K562 (cell line): ENCODE measurements at places on chromosomes 6 and 20.

GRCh38 chr6:36478051-36478526 lies 35.3 kb downstream of the KCTD20 start:
- peaks cover 15% of the 10 kb centered on the region for H3K4me1 ChIP-seq
- DNase-seq, result peak; percentile 75
- peak overlapping the region; percentile 3; the same call in 1 of the 2 replicates for H3K4me3 ChIP-seq
- H3K27ac ChIP-seq, result peak overlapping the region; percentile 24; the same call in 2 of the 3 replicates

DNA sequence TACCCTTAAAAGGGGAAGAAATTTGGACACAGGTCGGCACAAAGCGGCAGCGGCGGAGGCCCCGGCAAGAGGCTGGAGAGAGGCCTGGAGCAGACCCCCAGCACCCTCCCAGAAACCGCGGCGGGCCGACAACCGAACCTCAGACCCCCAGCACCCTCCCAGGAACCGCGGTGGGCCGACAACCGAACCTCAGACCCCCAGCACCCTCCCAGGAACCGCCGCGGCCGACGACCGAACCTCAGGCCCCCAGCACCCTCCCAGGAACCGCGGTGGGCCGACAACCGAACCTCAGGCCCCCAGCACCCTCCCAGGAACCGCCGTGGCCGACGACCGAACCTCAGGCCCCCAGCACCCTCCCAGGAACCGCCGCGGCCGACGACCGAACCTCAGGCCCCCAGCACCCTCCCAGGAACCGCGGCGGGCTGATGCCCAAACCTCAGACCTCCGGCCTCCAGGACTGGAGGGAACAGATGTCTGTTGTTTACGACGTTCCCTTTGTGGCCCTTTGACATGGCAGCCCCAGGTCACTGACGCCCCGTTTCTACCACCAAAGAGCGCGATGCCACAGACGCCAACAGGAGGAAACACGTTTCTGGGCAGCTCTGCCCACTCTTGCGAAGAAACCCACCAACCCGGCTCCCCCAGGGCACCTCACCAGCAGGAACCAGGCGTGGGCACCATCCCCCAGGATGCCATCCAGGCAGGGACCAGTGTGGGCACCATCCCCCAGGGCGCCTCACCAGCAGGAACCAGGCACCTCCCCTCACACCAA lies 28.4 kb downstream of the ZBTB46 start:
- H3K4me1 ChIP-seq, result peaks cover 25% of the 10 kb centered on the region
- DNase-seq, result no peak
- no peak overlapping the region for H3K27ac ChIP-seq
- H3K4me3 ChIP-seq, result no peak overlapping the region
- no peaks in the 10 kb centered on the region for H3K27me3 ChIP-seq

GRCh38 chr6:73728548-73729205 lies 32.7 kb downstream of the CD109 start:
- DNase-seq, result no peak
- H3K4me1 ChIP-seq, result no peaks in the 10 kb centered on the region
- no peaks in the 10 kb centered on the region for H3K36me3 ChIP-seq

- H3K4me3 ChIP-seq, result no peak overlapping the region
- no peak overlapping the region for H3K27ac ChIP-seq
- H3K4me1 ChIP-seq, result no peaks in the 10 kb centered on the region
- peaks cover 57% of the 10 kb centered on the region for H3K27me3 ChIP-seq
Measured at GRCh38 chr6:161833099-161833860, 559.4 kb upstream of the AGPAT4 start.

DNA sequence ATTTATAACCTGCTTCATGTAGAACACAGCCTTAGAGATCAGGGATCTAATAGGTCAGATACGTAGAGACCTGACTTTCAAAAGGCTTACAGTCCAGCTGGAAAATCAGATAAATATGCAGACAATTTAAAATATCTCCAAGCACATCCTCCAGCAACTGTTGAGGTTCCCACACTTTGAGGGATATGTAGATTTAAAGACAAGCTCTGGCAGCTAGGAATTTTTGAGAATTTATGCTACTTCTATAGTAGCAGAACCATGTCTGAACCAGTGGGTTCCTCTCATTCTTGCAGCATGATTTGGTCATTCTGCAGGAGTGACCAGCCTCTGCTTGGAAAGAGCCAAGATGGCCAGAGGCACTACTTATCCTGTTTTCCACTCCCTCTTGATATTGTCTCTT lies 60.5 kb downstream of the CYB5R4 start:
- no peak for DNase-seq
- no peaks in the 10 kb centered on the region for H3K27me3 ChIP-seq
- H3K4me1 ChIP-seq, result no peaks in the 10 kb centered on the region
- H3K36me3 ChIP-seq, result peaks cover 9% of the 10 kb centered on the region; the same call in 1 of the 3 replicates
- no peak overlapping the region for H3K4me3 ChIP-seq

- H3K4me1 ChIP-seq, result peaks cover 10% of the 10 kb centered on the region; the same call in 1 of the 2 replicates
- H3K36me3 ChIP-seq, result no peaks in the 10 kb centered on the region
- no peaks in the 10 kb centered on the region for H3K27me3 ChIP-seq
- H3K27ac ChIP-seq, result no peak overlapping the region
Measured at GRCh38 chr20:46228670-46229069, 79.6 kb downstream of the CDH22 start.

DNA sequence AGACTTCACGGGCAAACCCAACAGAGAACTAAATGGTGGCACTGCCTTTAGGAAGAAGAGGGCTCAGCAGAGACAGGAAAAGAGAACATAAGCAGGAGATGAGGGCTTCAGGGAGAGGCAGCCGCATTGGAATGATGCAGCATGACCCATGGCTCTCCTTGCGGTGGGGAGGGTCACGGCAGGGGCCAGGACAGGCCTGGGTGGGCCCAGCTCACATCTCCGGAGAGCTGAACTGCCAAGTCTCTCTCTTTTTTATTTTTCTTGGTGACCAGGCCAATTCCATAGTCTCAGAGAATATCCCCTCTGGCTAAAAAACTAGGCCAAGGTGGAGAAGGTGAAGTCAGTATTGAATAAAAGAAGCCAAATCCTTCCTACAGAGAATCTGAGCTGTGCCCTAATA lies 77.5 kb upstream of the TRAF3IP2 start:
- DNase-seq, result no peak
- no peak overlapping the region for H3K27ac ChIP-seq
- H3K4me3 ChIP-seq, result no peak overlapping the region

DNA sequence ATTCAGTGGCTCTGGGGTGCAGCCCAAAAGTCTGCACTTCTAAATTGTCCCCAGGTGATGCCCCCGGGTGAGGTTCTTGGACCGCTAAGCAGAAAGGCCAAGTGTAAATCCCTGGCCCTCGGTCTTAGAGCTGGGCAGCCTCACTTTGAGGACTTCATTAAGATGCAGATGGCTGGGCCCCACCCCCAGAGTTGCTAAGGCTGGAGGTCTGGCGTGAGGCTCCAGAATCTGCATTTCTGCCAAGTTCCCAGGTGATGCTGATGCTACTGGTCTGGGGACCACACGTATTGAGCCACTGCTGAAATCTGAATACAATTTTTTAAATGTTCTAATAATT lies 735 bp upstream of the SLC23A2 start:
- no peaks in the 10 kb centered on the region for H3K36me3 ChIP-seq
- no peak for DNase-seq

DNA sequence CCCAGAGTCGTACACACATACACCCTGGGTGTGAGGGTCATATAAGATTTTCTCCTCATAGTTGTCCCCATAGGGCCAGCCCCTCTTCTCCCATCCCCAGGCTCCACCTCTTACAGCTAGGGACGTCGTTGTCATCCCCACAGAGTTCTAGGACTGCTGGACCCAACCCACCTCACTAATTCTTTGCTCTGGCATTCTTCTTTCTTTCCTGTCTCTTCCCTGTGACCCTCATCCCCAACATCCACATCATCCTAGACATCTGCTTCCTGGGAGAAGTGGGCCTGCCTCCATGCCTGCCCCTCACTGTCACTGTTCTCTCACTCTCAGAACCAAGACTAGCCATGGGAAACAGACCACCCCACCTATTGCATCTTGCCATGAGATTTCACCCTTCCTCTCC lies 1.1 kb downstream of the PSMF1 start:
- peaks cover 14% of the 10 kb centered on the region for H3K4me1 ChIP-seq
- DNase-seq, result no peak
- peak overlapping the region; percentile 90 for H3K4me3 ChIP-seq
- no peaks in the 10 kb centered on the region for H3K27me3 ChIP-seq
- H3K27ac ChIP-seq, result no peak overlapping the region; the same call in 1 of the 3 replicates
- H3K36me3 ChIP-seq, result peaks cover 37% of the 10 kb centered on the region

- peak overlapping the region; percentile 88 for H3K27ac ChIP-seq
- H3K4me3 ChIP-seq, result peak overlapping the region; percentile 61
- H3K4me1 ChIP-seq, result peaks cover 8% of the 10 kb centered on the region; the same call in 1 of the 3 replicates
- H3K36me3 ChIP-seq, result peaks cover 20% of the 10 kb centered on the region
- no peak for DNase-seq
Measured at GRCh38 chr20:25408170-25408547, 686 bp downstream of the GINS1 start.

GRCh38 chr20:13009682-13010406 lies 1.1 kb downstream of the SPTLC3 start:
- H3K27me3 ChIP-seq, result no peaks in the 10 kb centered on the region
- H3K4me1 ChIP-seq, result no peaks in the 10 kb centered on the region
- no peak for DNase-seq
- no peak overlapping the region for H3K27ac ChIP-seq
- H3K36me3 ChIP-seq, result no peaks in the 10 kb centered on the region

DNA sequence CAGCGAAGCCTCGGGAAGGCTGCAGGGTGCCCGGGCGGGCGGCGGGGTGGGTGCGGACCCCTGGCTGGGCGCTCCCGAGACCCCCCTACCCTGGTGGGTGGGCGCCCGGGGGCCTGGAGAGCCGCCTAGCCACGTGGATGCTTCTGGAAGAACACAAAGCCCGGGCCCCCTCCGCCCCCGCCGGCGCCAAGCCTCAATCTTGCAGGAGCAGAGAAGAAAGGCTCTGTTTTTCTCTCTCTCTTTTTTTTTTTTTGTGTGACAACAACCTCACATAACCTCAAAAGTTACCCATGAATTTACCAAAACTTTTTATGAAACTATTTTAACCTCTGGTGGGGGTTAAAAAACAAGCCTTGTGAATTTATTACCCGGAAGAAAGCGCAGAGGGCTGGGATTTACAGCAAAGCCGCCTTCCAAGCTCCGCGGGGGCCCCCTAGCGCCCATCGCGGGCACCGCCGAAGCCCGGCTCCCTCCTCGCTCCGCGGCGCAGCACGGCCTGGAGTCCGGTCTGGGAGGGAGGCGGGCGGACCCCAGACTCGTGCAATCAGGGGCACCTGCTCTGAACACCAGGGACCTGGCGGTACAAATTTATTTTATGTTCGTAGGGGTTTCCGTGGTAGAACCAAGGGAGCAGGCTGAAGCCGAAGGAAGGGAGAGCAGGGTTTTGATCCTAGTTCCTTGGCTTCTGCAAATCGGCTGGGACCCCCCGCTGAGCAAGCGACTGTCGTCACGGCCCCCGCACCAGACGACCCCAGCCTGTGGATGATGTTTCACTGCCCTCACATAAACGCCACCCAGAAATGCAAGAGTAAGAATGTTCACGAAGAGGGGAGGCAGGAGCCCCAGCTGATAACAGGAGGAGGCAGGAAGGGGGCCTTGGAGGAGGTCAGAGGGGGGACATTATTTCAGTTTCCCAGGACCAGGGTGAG lies 58.9 kb downstream of the ZNF831 start:
- H3K27me3 ChIP-seq, result peaks cover 40% of the 10 kb centered on the region
- peak overlapping the region; percentile 10; the same call in 1 of the 2 replicates for H3K4me3 ChIP-seq
- H3K36me3 ChIP-seq, result no peaks in the 10 kb centered on the region
- DNase-seq, result peak; percentile 83
- H3K4me1 ChIP-seq, result no peaks in the 10 kb centered on the region
- H3K27ac ChIP-seq, result no peak overlapping the region

- H3K27ac ChIP-seq, result no peak overlapping the region
- peak; percentile 69 for DNase-seq
- peaks cover 5% of the 10 kb centered on the region; the same call in 2 of the 3 replicates for H3K4me1 ChIP-seq
- peak overlapping the region; percentile 7; the same call in 1 of the 2 replicates for H3K4me3 ChIP-seq
Measured at GRCh38 chr6:36758516-36759147, 61.0 kb downstream of the RAB44 start.

DNA sequence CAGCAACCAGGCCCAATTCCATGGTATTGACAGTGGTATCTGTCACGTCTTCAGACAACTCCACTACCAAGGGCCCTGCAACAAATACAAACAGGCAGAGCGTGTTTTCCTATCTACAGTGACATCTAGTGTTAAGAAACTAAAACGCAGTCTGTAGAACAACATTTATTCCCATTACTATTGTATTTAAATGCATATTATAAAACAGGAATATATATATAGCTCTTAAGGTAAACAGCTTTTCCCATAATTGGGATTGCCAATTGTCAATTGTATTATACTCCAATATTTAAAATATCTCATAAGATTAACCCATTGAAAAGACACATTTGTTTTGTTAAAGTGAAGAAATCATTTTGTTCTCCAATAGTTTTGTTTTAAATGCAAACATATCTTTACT lies 97.2 kb downstream of the KIF16B start:
- no peak overlapping the region for H3K4me3 ChIP-seq
- H3K27me3 ChIP-seq, result no peaks in the 10 kb centered on the region
- no peaks in the 10 kb centered on the region for H3K36me3 ChIP-seq
- no peaks in the 10 kb centered on the region for H3K4me1 ChIP-seq
- no peak overlapping the region for H3K27ac ChIP-seq
- peak; percentile 24 for DNase-seq

DNA sequence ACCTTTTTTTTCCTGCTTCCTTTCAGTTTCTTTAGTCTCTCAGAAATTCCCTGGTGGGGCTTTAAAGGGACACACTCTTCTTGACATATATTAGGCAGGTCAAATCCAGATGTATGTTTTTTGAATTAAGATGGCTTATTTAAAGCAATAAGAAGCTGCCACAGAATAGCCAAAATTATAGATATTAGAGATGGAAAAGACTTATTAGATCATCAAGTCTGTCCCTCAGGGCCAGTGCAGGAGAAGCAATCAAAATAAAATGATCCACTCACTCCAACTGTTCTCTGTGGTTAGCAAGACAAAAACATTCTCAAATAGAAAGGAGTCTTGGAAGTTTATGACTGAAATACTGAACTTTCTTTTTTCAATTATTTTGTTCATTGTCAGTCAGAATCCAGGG lies 462.8 kb downstream of the CDC5L start:
- H3K4me3 ChIP-seq, result no peak overlapping the region
- 0 out of 3 replicates have a peak, but pooled peaks cover 5% of the 10 kb centered on the region for H3K4me1 ChIP-seq
- no peaks in the 10 kb centered on the region for H3K27me3 ChIP-seq

GRCh38 chr6:167308207-167308606 lies 16.7 kb upstream of the TTLL2 start:
- H3K36me3 ChIP-seq, result no peaks in the 10 kb centered on the region
- DNase-seq, result no peak
- H3K4me1 ChIP-seq, result no peaks in the 10 kb centered on the region
- no peak overlapping the region for H3K27ac ChIP-seq

DNA sequence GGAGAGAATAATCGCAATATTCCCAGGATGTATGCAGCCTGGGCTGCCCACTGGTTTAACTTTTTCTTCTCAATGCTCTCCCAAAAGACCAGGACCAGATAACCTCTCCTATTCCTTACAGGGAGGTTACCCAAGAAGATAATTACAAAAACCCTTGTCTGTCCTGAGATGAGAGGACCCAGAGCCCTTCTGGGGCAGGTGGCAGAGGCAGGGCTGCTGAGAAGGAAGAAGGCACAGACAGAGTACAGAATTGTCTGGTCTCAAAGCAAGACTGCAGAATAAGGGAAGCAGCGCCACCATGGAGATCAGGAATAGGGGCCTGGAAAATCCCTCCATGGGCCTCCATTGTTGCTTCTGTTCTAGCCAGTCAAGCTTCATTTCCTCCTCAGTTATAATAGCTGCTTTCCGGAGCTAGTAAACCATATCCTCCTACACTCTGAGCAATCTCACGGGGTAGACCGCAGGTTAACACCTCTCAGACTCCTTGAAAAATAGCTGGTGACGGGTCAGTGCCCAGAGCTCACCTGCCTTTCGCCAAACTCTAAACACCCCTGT lies 463 bp upstream of the HLA-DMB start:
- no peaks in the 10 kb centered on the region for H3K4me1 ChIP-seq
- H3K27ac ChIP-seq, result no peak overlapping the region
- H3K36me3 ChIP-seq, result no peaks in the 10 kb centered on the region
- peaks cover 36% of the 10 kb centered on the region for H3K27me3 ChIP-seq
- no peak for DNase-seq
